ENCODE measurements at places on chromosomes 11 and 22. TPM values are rescaled to one million over a fixed set of nuclear protein-coding genes. Genes with fewer than 3 reads are reported as not detected.

DNA sequence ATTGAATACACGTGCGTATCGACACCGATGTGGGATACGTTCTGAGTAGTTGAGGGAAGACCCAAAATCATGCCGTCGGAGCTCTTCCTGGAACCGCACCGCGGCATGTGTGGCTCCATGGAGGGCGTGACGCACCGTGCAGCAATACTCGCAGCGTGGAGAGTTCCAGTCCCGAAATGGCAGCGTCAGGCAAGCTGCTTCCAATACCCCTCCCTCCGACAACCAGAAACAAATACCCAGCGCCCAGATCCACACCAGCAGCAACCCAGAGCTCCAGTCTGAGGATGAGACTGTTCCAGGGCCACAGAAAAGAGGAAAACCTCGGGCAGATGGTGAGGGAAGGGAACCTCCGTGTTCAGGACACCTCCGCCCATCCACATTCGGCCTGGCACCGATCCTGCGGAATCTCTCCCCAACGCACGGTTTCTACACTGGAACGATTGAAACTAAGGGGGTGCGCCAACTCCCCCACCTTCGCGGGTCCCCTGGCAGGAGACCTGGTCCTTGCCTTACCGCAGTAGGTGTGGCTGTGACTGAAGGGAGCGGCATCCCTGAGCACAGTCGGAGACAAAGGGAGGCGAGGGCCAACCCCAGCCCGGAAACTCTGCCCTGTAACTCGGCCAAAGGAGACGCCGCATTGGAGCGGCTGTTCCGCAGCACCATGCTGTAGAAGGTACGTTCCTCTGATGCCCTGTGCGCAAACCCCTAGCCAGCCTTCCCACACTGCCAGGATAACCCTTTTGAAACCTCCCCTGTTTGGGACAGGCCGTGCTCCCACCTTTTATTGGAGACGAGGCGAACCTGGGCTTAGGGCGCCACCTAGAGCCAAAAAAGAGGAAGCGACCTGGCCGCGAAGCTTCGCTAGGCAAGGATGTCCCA lies 28.2 kb downstream of the DBX1 start:
- peak overlapping the region; percentile 39 for H3K4me3 ChIP-seq
- no peak overlapping the region for H3K27ac ChIP-seq
- peaks cover 11% of the 10 kb centered on the region for H3K4me1 ChIP-seq
- peaks cover 11% of the 10 kb centered on the region for H3K27me3 ChIP-seq
- no peaks in the 10 kb centered on the region for H3K36me3 ChIP-seq
- peak; percentile 82 for DNase-seq

GRCh38 chr11:129374081-129374992 lies 1.3 kb upstream of the BARX2 start:
- no peaks in the 10 kb centered on the region for H3K36me3 ChIP-seq
- no peak overlapping the region for H3K27ac ChIP-seq
- peaks cover 36% of the 10 kb centered on the region for H3K4me1 ChIP-seq
- no peak for DNase-seq
- H3K27me3 ChIP-seq, result peaks cover 93% of the 10 kb centered on the region
- peak overlapping the region; percentile 55 for H3K4me3 ChIP-seq

- peaks cover 19% of the 10 kb centered on the region for H3K4me1 ChIP-seq
- no peaks in the 10 kb centered on the region for H3K27me3 ChIP-seq
- H3K36me3 ChIP-seq, result no peaks in the 10 kb centered on the region
- no peak overlapping the region for H3K27ac ChIP-seq
- DNase-seq, result no peak
Observed at GRCh38 chr11:130308059-130308458, 6.7 kb downstream of the ZBTB44 start.

GRCh38 chr11:47324520-47324919 lies 28.0 kb downstream of the MYBPC3 start:
- no peak overlapping the region for H3K27ac ChIP-seq
- H3K36me3 ChIP-seq, result peaks cover 3% of the 10 kb centered on the region
- no peaks in the 10 kb centered on the region for H3K27me3 ChIP-seq
- DNase-seq, result no peak
- peaks cover 9% of the 10 kb centered on the region for H3K4me1 ChIP-seq

- H3K4me1 ChIP-seq, result peaks cover 6% of the 10 kb centered on the region
- H3K27me3 ChIP-seq, result no peaks in the 10 kb centered on the region
- no peak overlapping the region for H3K4me3 ChIP-seq
- H3K36me3 ChIP-seq, result peaks cover 33% of the 10 kb centered on the region
- H3K27ac ChIP-seq, result no peak overlapping the region
Observed at GRCh38 chr11:19879307-19880087, 166.9 kb downstream of the NAV2 start.

DNA sequence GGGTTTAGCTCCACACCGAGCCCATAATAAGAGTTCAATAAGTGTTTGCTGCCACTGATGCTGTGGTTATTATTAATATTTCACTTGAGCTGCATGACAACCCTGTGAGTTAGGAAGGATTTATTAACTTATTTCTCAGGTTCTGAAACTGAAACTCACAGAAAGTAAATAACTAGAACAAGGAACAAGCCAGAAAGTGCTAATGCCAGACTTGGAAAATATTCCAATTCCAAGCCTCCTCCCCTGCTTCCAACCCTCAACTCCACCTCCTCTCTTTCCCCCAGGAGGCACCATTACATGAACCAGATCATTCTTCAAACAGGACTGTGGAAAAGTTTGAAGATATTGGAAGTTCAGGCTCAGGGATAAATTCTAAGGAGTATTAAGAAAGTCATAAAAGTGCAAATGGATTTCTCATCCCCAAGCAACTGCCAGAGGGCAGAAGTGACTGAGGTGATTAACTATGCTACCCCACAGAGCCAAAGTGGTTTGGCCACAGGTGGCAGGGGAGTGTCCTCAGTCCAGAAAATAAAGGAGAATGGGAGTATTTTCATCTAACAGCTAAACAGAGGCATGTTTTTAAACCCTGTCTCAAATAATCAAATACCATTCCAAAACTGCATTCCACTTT lies 3.2 kb upstream of the FJX1 start:
- H3K27me3 ChIP-seq, result no peaks in the 10 kb centered on the region
- no peak for DNase-seq
- peaks cover 28% of the 10 kb centered on the region for H3K4me1 ChIP-seq
- H3K27ac ChIP-seq, result no peak overlapping the region
- H3K36me3 ChIP-seq, result no peaks in the 10 kb centered on the region

DNA sequence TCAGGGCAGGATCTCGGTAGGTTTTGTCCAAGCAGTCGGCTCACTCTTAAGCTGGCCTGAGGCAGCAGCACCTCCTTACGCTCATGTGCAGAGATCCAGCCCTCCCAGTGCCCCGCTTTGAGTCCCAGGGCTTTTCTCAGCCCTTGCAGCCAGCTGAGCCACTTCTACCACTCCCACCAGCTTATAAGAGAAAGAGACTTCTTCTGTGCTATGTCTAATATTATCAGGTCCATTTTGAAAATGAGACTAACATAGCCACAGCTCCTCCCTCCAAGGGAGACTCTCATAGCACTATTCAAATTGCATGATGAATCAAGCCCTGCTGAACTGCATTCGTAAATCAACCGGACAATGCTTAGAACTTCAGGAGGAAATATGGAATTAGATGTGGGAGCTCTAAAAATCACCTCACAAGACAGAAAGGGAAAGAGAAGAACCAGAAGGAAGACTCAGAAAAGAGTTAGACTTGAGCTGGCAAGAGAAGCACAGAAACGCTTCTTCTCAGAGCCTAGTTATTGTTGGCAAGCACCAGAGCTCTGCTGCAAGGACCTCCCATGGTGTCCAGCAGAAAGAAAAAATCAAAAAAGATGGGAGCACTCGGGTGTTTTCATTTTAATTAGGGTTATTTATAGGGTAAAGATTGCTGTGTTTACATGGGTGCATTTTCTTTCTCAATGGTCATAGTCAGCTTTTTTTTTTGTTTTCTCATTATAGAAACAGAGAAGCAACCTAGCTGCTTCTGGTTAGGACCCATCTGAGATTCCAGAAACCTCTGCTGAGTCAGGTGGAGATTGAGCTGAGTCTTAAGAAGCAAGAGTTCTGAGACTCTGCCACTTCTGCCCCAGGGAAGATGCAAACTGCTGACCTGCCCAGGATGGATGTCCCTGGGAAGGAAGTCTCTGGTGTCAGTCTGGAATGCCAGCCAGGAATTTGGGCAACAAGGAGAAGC lies 181.4 kb downstream of the ETS1 start:
- no peaks in the 10 kb centered on the region for H3K36me3 ChIP-seq
- peak overlapping the region; percentile 0 for H3K27ac ChIP-seq
- no peak overlapping the region for H3K4me3 ChIP-seq
- H3K4me1 ChIP-seq, result no peaks in the 10 kb centered on the region
- no peak for DNase-seq

DNA sequence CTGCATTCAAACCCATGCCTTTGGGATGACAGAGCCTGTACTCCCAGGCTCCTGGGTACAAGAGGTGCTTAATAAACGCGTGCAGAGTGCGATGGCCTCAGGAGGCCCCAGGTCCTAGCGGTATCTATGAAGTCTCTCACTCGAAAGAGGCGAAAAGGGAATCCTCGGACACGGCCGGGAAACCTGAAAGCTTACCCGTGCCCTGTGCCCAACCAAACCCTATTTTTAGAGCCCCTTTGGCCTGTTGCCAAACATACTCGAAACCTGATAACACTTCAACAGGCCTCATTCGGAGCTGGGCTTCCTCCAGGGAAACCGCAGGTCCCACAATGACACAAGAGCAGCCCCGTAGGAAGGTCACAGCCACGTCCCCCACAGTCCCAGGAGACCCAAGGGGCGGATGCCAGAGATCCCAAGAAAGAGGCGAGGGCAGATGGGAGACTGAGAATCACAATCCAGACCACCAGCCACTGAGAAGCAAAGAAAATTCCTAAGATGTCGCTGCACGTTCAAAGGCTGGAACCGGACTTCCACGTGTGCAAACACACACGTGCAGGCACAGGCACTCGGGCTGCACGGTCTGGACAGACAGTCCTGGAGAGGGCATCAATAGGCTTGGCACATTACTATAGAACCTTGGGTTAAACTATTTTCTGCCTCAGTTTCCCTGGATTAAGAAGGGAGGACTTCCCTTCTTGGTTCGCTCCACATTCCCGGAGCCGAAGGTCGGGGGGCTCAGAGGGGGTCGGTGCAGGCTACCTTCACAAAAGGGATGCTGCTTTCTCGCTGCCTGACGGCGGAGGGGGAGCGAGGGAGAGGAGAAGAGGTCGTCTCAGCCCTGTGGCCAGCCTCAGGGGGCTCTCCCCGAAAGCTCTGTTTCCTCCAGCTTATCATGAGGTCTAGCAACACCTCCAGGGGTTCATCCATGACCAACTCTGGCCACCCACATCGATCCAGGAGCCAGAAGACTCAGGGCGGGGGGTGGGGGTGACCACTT lies 8.2 kb downstream of the PDGFB start:
- H3K4me3 ChIP-seq, result no peak overlapping the region
- H3K27ac ChIP-seq, result peak overlapping the region; percentile 65
- H3K36me3 ChIP-seq, result no peaks in the 10 kb centered on the region
- H3K4me1 ChIP-seq, result peaks cover 74% of the 10 kb centered on the region
- H3K27me3 ChIP-seq, result peaks cover 13% of the 10 kb centered on the region
- DNase-seq, result peak; percentile 81

DNA sequence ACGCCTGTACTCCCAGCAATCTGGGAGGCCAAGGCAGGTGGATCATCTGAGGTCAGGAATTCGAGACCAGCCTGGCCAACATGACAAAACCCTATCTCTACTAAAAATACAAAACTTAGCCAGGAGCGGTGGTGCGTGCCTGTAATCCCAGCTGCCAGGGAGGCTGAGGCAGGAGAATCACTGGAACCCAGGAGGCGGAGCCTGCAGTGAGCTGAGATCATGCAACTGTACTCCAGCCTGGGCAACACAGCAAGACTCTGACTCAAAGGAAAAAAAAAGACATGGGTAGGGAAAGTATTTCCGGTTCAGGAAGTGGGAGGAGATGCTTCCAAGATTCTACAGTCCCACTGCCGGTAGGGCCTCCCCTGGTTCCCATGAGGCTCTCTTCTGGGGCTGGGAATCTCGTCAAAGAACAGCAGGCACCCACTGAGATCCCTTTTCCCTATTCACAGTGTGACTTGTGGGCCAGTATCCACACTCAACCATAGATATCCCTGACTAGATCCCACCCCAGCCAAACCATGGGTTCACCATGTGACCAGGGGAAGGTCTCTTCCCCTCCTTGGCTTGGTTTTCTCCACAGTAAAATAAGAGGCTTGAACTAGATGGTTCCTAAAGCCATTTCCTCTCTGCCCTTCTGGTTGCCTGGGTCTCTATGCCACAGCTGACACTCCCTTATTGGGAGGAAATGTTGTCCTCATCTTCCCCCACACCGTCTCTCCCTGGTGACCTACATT lies 443.3 kb downstream of the BUD13 start:
- H3K4me3 ChIP-seq, result no peak overlapping the region
- no peak for DNase-seq
- no peak overlapping the region for H3K27ac ChIP-seq
- no peaks in the 10 kb centered on the region for H3K36me3 ChIP-seq
- H3K27me3 ChIP-seq, result no peaks in the 10 kb centered on the region
- H3K4me1 ChIP-seq, result no peaks in the 10 kb centered on the region

- H3K27ac ChIP-seq, result no peak overlapping the region
- no peaks in the 10 kb centered on the region for H3K36me3 ChIP-seq
- no peaks in the 10 kb centered on the region for H3K4me1 ChIP-seq
- H3K4me3 ChIP-seq, result no peak overlapping the region
- no peak for DNase-seq
Observed at GRCh38 chr11:115460512-115460911, 43.7 kb downstream of the CADM1 start.

DNA sequence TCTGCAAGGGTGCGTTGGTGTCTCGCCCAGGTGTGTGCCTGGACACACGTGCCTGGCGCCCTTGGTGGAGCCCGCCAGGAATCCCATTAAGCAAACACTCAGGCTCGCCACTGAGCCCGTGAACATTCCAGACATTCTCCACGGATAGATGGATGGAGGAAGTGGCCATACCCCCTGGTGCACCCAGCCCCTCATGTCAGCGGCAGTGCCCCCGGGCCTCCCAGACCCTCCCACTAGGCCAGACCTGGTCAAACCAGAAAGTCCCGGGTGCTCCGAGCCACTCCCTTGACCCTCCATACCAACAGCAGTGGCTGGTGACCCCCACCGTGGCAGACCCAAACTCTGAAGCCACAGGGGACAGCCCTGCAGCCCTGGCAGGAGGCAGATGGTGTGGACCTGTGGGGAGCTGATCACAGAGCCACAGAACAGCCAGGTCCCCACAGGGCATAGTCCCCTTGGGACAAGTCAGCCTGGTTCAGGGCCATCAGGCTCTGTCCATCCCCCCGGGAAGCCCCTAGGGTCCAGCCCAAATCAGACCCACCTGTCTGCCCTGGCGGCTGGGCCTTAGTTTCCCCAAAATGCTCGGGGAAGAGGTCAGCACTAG lies 1.9 kb downstream of the EPS8L2 start:
- DNase-seq, result peak; percentile 68
- H3K4me3 ChIP-seq, result peak overlapping the region; percentile 60
- no peaks in the 10 kb centered on the region for H3K36me3 ChIP-seq
- peak overlapping the region; percentile 95 for H3K27ac ChIP-seq
- peaks cover 53% of the 10 kb centered on the region for H3K27me3 ChIP-seq

GRCh38 chr11:106553304-106553703 lies 465.0 kb downstream of the GUCY1A2 start:
- no peaks in the 10 kb centered on the region for H3K4me1 ChIP-seq
- H3K4me3 ChIP-seq, result no peak overlapping the region

- H3K4me3 ChIP-seq, result peak overlapping the region; percentile 44
- H3K4me1 ChIP-seq, result no peaks in the 10 kb centered on the region
- no peak for DNase-seq
- H3K27ac ChIP-seq, result peak overlapping the region; percentile 85
- H3K27me3 ChIP-seq, result no peaks in the 10 kb centered on the region
- no peaks in the 10 kb centered on the region for H3K36me3 ChIP-seq
Observed at GRCh38 chr11:105045676-105046296, 651 bp upstream of the CARD16 start.

The BCO2 gene
- 21.8 TPM for total RNA-seq

The TREH gene
- total RNA-seq, result 0.45 TPM

The CYTH4 gene
- not detected for total RNA-seq

The ROM1 gene
- total RNA-seq, result 5.8 TPM

The RAG2 gene
- not detected for total RNA-seq

The CDC45 gene
- total RNA-seq, result 44.2 TPM

Measured in stomach (tissue), 19 donors.